ENCODE measurements at places on chromosomes 6 and 20.

GRCh38 chr20:51189814-51190782 lies 167.2 kb upstream of the KCNG1 start:
- no peak for DNase-seq

DNA sequence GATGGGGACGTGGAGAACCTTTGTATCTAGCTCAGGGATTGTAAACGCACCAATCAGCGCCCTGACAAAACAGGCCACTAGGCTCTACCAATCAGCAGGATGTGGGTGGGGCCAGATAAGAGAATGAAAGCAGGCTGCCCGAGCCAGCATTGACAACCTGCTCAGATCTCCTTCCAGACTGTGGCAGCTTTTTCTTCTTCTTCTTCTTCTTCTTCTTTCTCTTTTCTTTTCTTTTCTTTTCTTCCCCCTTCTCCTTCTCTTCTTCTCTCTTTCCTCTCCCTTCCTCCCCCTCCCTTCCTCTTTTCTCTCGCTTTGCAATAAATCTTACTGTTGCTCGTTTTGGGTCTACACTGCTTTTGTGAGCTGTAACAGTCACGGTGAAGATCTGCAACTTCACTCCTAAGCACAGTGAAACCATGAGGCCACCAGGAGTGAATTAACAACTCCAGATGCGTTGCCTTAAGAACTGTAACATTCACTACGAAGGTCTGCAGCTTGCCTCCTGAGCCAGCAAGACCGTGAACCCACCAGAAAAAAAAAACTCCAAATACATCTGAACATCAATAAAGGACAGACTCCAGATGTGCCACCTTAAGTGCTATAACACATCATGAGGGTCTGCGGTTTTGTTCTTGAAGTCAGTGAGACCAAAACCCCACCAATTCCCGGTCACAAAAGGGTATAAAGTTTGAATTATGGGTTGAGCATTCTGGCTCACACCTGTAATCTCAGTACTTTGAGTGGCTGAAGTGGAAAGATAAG lies 19.6 kb upstream of the SERPINB1 start:
- DNase-seq, result no peak

- no peak for DNase-seq
Observed at GRCh38 chr6:40852779-40853373, 186.1 kb downstream of the UNC5CL start.

DNA sequence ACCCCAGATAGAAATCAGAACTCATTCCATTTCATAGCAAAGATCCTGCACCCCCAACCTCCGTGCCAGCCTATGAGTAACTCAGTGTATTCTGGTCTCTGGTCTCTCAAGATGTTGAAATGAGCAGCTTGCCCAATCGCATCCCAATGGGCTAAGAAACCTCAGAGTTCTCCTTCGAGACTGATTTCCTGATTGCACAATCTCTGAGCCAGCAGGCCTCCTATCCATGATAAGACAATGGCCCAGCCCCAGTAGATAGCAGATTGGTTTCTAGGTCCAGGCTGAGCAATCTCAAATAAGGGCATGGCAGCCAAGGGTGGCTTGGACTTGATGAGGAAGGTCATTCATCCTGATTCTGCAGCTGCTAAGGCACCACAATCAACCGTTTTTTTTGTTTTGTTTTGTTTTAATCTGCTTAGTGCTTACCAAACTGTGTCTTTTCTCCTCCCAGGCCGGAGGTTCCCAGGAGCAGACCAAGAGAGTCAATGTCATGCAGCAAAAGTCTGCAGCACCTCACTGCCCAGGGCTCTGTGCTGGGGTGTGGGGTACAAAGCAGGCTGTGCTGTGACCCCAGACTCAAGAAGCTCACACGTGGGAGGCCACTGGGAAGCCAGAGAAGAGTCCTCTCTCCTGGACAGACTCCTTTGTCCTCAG lies 125.1 kb upstream of the NXT1 start:
- no peak for DNase-seq

DNA sequence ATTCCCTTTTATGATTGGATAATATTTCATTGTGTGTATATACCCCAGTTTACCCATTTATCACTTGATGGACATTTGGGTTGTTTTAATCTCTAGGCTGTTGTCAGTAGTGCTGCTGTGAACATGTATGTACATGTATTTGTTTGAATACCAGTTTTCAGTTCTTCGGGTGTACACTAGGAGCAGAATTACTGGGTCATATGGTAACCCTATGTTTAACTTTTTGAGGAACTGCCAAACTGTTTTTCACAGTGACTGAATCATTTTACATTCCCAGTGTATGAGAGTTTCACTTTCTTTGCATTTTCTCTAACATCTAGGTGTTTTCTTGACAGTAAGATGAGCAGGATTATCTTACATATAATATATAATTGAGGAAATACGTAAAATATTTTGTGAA lies 44.7 kb upstream of the ADIG start:
- DNase-seq, result no peak
